ENCODE measurements at places on chromosomes 4 and X.

GRCh38 chrX:22912616-22913015 is 87.1 kb upstream of the DDX53 start:
- DNase-seq = no peak

DNA sequence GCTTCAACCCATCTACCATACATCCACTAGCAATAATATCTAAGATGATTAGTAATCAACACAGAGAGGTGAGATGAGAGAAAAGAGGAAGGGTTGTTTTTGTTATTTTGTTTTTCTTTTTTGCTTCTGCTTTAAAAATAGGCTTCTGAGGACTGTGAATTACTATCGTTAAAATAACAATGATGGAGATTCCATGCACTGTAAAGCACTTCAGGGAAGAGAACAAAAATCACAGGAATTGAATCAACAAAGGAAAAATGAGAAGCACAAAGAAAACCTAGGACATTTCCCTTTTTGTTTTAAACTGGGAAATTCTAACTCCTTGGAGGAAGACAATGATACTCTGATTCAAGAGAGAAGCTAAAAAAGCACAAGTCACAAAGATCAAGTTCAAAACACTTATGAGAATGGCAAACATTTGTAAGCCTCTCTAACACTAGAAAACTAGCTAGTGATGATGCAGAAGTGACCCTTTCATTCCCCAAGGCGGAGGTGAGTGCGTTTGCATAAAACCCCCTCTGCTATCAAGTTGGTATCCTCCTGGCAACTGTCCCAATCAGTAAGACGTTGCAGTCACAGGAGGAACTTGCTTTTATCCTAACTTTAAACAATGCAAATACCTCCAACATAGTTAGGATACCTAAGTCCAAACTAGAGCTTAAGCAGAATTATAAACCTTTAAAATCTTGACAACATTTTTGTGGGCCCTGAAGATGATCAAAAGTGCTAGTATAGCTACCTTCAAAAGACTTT is 308.5 kb downstream of the CAMK2D start:
- DNase-seq = no peak

- no peak for DNase-seq
Measured at GRCh38 chr4:94468093-94468769, 16.5 kb downstream of the PDLIM5 start.

GRCh38 chr4:84531689-84532088 is 32.6 kb upstream of the NKX6-1 start:
- no peak for DNase-seq

DNA sequence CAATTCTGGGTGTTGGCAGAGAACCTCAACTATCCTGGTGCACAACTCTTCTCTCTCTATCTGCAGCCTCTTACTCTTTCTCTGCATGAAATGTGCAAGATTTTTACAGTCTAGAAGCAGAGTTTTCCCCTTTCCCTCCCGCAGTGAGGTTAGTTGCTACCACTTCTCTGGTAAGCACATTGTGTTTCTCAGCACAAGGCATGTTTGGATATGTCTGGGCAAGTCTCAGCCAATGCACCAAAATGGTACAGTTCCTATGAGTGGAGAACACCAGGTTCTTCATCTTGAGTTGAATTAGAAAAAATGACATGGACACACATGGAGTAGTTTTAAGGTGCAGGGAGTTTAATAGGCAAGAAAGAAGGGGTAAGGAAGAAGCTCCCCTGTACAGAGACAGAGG is 187.0 kb downstream of the CCNG2 start:
- no peak for DNase-seq

DNA sequence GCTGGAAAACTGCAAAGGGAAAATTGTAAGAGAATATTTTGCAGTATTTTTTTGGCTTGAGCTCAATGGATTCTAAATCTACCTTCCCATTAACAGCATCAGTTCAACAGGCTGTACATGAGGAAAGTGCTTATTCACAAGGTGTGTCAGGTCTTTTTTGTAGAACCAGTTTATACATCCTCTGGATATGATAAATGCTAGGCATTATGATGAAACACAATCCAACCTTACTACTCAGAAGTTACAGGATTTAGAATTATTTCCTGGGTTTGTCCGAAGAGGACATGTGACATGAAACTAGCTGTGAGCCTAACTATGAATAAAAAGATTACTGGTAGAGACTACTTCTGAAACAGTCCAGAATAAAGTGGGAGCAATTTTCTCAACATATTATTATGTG is 49.5 kb downstream of the ATXN3L start:
- DNase-seq = no peak

GRCh38 chrX:23332101-23332887 is 2.4 kb upstream of the PTCHD1 start:
- no peak for DNase-seq

GRCh38 chrX:31497086-31497485 is 425.2 kb upstream of the FTHL17 start:
- DNase-seq = no peak

- DNase-seq = peak; percentile 19
Measured at GRCh38 chr4:6198768-6199421, 1.5 kb downstream of the JAKMIP1 start.

DNA sequence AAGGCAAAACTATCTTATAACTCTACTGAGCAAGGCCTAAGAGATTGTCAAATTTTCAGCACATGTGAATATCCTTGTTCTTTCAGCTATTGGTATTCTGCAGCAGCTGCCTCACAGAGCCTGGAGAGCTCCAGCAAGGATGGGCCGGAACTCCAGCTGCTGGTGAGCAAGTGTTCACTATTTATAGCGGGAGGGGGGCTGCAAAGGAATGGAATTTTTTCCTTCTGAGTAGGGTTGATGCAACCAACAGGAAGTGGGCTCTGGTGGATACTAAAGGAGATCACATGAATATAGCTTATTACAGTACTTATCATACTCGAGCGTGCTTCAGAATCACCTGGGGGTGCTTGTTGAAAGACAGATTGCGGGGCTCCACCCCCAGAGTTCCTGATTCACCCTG is 20.2 kb upstream of the SETD7 start:
- no peak for DNase-seq

DNA sequence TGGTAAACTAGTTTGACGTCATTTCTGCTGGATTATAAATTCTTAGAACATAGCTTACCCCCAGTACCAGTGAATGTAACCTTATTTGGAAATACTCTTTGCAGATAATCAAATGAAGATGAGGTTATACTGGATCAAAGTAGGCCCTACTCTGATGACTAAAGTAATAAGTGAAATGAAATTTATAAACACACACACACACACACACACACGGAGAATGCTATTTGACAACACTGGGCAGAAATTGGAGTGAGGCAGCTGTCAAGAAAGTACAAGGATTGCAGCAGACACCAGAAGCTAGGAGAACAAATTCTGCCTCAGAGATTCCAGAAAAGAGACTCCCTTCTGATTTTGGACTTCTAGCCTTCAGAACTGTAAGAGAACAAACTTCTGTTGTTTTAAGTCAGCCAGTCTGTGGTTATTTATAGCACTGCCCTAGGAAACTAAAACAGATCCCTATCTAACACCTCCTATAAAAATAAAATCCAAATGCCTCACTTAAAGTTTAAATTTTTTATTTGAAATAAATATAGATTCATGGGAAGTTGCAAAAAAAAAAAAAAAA is 448.6 kb downstream of the PCDH18 start:
- no peak for DNase-seq

GRCh38 chr4:35760807-35761206 is 483.5 kb downstream of the ARAP2 start:
- no peak for DNase-seq

- no peak for DNase-seq
Measured at GRCh38 chrX:24427747-24428019, 37.4 kb upstream of the PDK3 start.

DNA sequence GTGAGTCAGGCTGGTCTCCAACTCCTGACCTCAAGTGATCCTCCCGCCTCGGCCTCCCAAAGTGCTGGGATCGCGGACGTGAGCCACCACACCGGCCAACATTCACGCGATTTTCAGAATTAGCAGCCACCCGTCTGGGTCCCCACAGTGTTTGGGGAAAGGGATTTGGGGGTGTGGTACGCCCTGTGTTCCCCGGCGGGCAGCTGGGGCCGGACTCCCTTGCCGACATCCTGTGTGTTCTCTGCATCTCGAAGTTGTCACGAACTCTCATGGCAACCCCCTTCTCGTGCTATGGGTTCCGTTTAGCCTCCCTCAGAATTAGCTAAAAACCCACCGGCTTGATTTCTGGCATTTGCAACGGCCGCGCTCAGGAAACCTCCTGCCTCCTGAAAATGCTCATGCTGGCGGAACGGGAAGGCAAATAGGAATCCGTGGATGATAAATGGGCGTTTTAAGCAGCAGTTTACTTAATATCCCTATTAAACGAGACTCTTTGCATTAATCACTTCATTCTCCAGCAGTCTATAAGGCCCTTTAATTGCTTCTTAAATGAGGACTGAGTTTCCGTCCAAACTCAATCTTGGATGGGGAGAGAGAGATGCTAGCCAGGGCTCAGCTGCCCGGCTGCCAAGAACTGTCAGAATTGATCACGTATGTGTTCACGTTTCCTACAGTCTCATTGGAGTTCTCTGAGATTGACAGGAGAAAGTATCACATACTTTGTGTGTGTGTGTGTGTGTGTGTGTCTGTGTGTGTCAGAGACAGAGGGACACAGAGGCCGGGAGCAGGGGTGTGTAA is 78.9 kb upstream of the PPP2R3B start:
- DNase-seq = no peak

DNA sequence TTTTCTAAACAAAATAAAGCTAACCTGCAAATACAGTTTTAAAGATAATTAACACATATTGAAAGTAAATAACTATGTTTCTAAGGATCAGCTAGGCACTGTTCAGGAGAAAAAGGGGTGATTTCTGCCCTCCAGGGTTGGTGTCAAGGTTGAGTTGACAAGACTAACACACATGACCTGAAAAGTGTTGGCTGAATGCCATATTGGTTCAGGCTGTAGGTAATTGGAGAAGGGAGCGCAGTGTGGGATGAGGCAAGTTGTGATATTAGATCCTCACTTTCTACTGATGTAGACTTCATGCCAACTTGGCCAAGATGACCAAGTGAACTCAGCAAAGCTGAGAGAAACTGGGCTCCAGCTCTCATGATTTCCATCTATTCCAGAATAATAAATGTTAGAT is 42.2 kb downstream of the PPM1K start:
- no peak for DNase-seq

DNA sequence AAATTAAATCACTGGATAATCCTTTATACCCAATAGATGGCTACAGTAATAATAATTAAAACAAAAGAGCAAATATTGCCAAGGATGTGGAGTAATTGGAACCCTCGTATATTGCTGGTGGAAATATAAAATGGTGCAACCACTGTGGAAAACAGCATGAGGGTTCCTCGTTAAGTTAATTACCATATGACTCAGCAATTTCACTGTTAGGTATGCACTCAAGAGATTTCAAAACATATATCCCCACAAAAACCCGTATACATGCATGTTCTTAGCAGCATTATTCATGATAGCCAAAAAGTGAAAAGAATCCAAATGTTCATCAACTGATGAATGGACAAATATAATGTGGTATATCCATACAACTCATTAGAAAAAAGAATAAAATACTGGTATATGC is 103.3 kb downstream of the TEX13C start:
- no peak for DNase-seq

- no peak for DNase-seq
Measured at GRCh38 chr4:168811207-168811606, 198.8 kb downstream of the CBR4 start.

- no peak for DNase-seq
Measured at GRCh38 chr4:172009446-172010230, 196.4 kb downstream of the GALNTL6 start.

DNA sequence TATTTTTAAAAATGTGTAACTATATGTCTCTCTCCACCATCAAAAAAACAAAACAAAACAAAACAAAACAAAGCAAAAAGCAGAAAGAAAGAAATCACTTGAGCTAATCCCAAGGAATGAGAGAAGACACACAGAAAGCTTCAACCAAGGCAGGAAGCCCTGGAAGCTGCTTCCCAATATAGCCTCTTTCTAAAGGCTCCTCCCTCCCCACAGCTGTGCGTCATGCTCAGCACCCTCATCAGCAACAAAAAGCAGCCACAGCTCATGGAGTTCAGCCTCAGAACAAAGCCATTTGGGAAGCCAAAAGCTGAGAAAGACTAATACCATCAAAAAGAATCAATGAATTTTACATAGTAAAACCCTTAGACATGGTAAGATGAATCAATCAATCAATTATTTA is 501.6 kb upstream of the SMIM31 start:
- DNase-seq = no peak

GRCh38 chrX:107721318-107721717 is 54.3 kb downstream of the TSC22D3 start:
- no peak for DNase-seq

GRCh38 chrX:51608766-51609165 is 9.9 kb downstream of the CENPVL3 start:
- no peak for DNase-seq

- DNase-seq = no peak
Measured at GRCh38 chr4:3472411-3473141, 9.5 kb downstream of the DOK7 start.

DNA sequence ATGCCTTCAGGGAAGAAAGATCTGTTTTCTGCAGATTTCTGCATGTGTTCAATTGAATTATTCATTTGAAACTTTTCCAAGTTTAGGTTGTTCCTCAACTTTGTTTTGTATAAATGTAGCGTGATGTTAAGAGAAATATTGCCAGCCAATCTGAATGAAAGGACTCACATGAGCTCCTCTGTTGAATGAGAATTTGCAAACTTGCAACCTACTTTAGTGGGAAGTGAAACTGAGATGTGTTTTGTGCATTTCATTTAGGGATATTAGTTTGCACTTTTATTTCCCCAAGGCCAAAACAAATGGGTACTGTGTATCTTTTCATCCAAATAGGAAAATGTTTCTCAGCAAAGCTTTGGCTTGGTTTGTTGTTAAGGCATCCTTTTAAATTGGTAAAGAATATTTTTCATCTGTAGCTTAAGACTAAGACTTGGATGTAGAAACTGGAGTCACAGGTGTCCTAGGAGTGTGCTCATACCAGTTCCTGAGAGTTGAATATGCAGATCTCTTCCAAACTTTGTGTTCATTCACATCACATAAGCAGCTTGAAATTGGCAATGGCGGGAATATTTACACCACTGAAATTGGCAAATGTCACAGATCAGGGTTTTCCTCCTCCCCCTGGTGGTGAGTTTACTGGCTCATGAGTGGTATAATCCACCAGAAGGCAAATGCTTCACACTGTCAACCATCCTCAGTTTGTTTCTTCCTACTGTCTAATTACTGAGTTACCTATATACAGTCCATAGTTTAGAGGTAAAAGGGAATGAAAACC is 193.6 kb upstream of the BANK1 start:
- DNase-seq = no peak

DNA sequence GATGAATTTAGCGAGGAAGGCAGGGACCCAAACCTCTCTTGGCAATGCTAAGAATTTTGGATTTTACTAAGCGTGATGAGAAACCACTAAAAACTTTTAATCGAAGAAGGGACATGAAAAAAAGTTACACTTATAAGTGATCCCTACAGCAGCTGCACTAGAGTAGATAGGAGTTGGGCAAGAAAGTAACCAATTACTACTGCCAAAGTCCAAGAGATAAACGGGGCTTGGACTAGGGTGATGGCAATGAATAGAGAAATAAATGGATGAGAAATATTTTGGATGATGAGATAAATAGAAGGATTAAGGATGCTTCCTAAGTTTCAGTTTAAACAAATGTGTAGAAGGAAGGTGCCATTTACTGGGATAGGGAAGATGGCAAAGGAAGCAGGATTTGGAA is 6.3 kb upstream of the FNIP2 start:
- no peak for DNase-seq

Data from stimulated activated CD8-positive, alpha-beta memory T cell treated with anti-CD3 and anti-CD28 coated beads, Interleukin-2, amount 100 ng/mL, for 48 hours (primary cell).